Left ventricle myocardium inferior (tissue), 1 donor: ENCODE measurements at places on chromosomes 4 and X.

DNA sequence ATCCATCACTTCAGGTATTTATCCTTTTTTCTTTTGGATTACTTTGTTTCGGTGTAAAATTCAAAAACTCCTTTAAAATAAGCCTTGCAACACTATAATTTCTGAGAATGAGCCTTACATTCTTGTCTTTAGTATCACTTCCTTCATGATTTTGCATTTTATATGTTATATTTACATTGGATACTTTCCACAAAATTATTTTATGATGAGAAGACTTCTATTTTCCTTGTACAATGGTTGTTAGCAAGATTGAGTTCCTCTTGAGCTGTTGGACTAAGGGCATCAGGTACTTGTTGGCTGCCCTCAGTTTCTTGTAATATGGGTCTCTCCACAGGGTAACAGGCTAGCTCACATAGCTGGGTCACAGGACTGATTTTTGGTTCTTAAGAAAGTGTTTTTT lies 22.7 kb upstream of the HPGDS start:
- no peak for DNase-seq

DNA sequence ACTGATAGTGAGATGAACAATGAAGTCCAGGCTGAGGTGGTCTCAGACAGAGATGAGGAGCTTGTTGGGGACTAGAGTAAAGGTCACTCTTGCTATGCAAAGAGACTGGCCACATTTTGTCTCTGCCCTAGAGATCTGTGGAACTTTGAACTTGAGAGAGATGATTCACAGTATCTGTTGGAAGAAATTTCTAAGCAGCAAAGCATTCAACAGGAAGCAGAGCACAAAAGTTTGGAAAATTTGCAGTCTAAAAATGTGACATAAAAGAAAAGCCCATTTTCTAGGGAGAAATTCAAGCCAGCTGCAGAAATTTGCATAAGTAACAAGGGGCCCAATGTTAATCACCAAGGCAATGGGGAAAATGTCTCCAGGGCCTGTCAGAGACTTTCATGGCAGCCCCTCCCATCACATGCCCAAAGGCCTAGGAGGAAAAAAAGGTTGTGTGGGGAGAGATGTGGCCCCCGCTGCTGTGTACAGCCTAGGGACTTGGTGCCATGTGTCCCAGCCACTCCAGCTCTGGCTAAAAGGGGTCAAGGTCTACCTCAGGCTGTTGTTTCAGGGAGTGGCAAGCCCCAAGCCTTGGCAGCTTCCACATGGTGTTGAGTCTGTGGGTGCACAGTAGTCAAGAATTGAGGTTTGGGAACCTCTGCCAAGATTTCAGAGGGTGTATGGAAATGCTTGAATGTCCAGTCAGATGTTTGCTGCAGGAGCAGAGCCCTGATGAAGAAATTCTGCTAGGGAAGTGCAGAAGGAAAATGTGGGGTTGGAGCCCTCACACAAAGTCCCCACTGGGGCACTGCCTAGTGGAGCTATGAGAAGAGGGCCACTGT lies 262.8 kb downstream of the DKK2 start:
- no peak for DNase-seq

GRCh38 chr4:183197140-183197539 lies 98.1 kb downstream of the WWC2 start:
- DNase-seq: no peak

GRCh38 chrX:29792335-29792734 lies 423.0 kb upstream of the MAGEB2 start:
- no peak for DNase-seq

DNA sequence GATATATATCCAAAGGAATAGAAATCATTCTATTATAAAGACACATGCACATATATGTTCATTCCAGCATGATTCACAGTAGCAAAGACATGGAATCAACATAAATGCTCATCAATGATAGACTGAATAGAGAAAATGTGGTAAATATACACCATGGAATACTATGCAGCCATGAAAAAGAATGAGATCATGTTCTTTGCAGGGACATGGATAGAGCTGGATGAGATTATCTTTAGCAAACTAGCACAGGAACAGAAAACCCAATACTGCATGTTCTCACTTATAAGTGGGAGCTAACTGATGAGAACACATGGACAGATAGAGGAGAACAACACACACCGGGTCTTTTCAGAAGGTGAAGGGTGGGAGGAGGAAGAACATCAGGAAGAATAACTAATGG lies 1318.6 kb downstream of the PCDH19 start:
- no peak for DNase-seq

DNA sequence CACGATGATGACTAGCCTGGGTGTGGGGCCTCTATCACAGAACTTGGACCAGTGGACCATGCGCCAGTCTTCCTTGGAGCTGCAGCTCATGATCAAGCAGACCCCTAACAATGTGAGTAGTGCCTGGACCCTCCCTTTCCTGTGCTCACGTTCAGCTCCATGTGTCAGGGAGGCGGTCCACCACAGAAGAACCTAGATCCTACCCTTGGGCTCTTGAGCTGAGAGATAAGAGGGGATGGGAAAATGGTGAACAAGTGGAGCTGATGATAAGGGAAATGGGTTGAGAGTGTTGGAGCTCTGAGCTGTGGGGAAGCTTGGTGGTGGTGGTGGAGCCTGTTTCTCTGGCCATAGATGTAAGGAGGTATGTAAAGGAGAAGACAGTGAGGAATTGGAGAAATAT lies 13.1 kb downstream of the MED12 start:
- DNase-seq: no peak

GRCh38 chr4:6193399-6193798 lies 7.0 kb downstream of the JAKMIP1 start:
- DNase-seq: no peak

- no peak for DNase-seq
Measured at GRCh38 chr4:94924566-94924965, 166.8 kb downstream of the BMPR1B start.

GRCh38 chr4:184450045-184450444 lies 24.3 kb downstream of the IRF2 start:
- DNase-seq: no peak

- no peak for DNase-seq
Measured at GRCh38 chrX:110265661-110266060, 52.2 kb downstream of the AMMECR1 start.

DNA sequence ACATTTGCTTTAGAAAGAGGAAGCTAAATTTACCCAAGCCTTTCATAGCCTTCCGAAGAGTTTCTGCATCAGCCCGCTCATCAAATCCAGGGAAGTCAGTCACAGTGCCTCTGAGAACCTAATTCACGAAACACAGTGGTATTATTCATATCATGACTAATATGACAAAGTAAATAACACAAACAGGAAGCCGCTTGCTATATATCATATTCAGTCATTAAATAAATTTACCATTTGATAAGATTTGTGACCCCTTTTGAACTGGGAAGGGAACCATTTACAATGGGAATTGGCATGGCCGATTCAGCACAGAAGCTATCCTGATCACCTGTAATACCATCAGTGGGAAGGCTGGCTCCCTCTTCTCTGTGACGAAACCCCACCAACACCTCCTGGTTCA lies 10.5 kb downstream of the ANXA5 start:
- DNase-seq: no peak

DNA sequence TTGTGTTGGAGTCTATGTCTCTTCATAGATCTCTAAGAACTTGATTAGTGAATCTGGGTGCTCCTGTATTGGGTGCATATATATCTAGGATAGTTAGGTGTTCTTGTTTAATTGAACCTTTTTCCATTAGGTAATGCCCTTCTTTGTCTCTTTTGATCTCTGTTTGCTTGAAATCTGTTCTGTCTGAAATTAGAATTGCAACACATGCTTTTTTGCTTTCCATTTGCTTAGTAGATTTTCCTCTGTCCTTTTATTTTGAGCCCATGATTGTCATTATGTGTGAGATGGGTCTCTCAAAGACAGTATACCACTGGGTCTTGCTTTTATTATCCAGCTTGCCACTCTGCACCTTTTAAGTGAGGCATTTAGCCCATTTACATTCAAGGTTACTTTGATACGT lies 79.1 kb upstream of the APOOL start:
- no peak for DNase-seq

DNA sequence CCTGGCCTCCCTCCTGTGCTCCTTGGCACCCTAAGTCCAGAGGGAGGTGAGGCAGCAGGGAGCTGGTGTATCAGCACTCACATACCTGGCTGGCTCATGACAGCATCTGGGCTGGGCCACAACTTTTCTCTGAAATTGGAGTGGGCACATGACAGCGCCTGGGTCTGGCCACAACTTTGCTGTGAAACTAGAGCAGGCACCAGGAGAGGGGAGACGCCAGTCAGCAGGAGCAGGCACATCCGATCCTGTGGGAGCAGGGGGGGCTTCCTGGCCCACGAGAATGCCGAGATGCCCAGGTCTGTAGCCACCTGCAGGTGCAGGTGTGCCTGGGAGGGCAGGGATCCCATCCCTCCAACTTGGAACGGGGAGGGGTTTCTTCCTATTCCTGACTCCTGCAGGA lies 69.7 kb upstream of the PPP3CA start:
- no peak for DNase-seq

DNA sequence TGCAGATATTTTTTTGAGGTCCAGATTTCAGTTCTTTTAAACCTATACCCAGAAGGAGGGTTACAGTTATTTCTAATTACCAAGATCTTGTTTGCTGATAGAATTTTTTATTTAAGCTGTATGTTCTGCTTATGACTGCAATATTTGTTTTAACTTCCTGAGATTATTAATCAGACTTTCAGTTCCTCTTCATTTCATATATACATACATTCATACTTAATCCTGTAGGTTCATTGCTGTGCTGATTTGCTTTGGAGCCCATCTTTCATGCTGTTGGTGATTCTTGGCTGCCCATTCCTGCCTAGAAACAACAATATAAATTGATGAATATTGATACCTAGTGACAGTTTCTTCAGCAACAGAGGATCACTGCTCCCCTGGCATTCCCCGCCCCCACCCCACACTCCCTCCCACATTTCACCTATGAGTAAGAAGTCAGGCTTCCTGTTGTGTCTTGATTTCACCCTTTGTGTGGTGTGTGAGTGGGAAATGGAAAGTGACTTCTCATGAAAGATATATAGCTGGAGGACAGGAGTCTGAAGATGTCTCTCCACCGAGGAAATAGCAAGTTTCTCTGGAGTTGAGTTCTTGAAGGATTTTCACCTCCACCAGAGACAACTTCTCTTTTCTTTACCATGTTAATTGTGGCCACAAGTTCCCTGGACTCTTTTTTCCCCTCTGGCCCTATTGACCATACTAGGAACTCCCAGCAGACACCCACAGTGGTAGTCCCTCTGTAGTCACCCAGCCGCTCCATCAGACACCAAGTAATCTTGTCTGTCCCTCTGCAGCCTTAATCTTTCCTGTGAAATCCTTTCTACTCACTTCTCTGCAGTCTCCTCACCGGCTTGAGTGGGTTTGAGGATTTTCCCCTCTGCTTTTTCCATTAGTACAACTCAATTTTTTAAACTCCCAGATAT lies 118.4 kb downstream of the ASB9 start:
- no peak for DNase-seq

- DNase-seq: no peak
Measured at GRCh38 chr4:74364256-74364651, 691 bp upstream of the EREG start.

- DNase-seq: no peak
Measured at GRCh38 chr4:10002278-10002677, 19.0 kb downstream of the SLC2A9 start.
